ENCODE measurements at places on chromosomes 3 and 15.

GRCh38 chr15:31606194-31606669 lies 279.6 kb downstream of the KLF13 start:
- no peak for DNase-seq

DNA sequence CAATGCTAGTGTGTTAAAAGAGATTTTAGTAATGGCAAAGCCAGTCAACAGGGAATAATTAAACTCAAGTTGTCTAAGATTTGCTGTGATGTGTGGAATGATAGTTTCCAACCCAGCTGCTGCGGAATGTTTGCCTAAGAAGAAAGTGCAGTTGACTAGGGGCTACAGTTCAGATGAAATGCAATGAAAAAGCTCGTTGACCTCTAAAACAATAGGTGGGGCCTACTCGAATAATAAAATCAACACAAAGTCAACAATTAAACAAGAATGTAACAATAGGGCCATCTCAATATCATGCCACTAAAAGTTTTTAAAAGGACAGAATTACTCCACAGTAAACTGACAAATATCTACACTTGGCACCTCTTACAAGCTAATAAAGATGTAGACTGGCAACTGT lies 484.2 kb downstream of the MECOM start:
- DNase-seq, result no peak

- DNase-seq, result no peak
These were observed 1032.4 kb downstream of the MCTP2 start for GRCh38 chr15:95263751-95264150.

DNA sequence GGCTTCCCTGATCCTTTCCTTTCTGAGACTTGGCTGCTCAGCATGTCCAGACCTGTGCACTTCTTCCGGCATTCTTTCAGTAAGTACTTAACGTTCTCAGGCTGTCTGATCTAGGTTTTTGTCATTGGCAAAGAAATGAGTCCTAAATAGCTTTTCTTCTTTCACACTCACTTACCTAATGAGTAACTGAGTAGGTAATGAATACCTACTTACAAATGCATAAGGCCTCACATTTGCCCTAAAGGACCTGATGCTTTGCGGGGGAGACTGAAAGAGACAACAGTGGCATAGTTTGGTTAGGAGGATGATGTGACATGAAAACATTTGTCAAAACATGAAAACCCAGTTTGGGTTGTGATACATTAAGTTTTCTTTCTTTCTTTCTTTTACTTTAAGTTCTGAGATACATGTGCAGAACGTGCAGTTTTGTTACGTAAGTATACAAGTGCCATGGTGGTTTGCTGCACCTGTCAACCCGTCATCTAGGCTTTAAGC lies 516.7 kb upstream of the CFAP20DC start:
- DNase-seq, result no peak

- peak; percentile 67 for DNase-seq
These were observed 92.3 kb downstream of the ATP10A start for GRCh38 chr15:25770618-25771337.

Data from aorta (tissue), 5 donors.